Stimulated activated CD4-positive, alpha-beta T cell treated with anti-CD3 and anti-CD28 coated beads, TNF-alpha, amount 100 ng/mL, for 4 hours (primary cell): ENCODE measurements at places on chromosomes 13 and 19.

DNA sequence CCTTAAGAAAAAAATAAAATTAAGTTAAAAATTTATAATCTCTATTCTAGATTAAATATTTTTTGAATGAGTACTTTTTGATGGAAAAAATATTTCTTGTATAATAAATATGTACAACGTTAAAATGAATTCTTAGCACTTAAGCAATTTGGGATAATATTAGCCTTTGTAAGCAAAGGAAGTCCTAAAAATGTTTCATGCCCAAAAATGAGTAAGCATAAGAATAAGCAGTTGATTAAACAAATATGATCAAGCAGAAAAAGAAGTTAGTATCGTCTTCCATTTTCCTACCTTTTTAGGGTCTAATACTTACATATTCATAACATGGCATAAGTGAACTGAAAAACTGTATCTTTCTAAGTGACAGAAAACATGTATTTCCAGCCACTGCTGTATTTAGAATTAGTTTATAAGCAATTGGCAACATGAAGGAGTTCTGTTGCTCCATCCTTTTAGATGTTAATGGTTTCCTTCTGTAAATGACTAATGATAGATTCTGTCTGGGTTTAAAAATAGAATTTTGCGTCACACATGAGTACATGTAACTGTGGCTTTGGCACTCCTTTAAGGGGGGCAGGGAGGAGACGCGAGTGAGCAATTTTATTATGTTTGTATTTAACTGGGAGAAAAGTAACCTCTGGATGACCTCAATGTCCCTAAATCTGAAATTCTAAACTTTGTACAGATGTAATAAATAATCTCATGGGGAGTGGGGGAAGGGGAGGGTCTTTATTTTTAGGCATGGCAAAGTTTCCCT, 237.4 kb downstream of the RGCC start:
- no peak for DNase-seq

DNA sequence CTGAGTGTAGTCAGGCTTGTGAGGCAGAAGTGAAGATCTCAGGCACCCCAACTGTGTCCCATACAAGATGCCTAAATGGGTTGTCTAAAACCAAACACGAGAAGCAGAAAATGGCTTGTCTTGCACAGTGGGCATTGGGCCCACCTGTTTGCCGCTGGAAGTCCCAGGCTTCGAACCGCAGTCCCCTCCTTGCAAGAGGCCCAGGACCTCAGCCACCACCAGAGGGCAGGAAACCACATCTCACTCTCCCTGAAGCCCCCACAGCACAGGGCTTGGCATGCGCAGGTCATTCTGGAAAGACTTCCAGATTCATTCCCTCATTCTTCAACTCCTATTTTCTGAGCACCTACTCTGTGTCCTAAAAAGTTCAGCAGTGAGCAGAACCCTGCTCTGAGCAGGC, 973.7 kb downstream of the UQCRFS1 start:
- no peak for DNase-seq

GRCh38 chr13:42022796-42023493, 25.5 kb upstream of the DGKH start:
- no peak for DNase-seq

- DNase-seq: no peak
These were observed 306.2 kb downstream of the TEX29 start for GRCh38 chr13:111626371-111627305.

GRCh38 chr19:52584736-52585440, 14.8 kb downstream of the ZNF701 start:
- DNase-seq: no peak

DNA sequence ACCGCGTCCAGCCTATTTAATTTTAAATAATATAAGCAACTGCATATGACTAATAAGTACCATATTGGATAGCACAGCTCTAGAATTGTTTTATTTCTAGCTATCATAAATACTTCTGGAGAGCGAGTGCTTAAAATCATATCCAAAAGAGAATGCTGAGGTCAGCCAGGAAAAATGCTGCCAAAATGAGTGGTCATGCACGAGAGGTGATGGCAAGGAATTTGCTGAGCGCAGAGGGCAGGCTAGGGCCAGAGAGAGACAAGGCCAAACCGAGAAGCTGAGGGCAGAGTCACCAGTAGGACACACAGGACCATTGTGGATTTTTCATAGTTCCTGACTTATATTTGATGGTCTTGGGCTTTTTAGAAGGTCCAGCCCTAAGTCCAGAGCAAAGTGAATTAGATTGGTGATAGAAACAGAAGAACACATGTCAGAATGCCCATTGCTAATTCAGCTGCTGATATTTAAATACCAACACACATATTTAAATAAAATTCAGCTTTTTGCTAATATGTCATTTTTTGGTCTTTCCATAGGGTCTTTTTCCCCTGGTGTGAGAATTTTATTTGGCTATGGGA, 33.6 kb upstream of the UBL3 start:
- DNase-seq: no peak

- no peak for DNase-seq
These were observed 1.9 kb upstream of the GTF2F1 start for GRCh38 chr19:6394831-6395230.

DNA sequence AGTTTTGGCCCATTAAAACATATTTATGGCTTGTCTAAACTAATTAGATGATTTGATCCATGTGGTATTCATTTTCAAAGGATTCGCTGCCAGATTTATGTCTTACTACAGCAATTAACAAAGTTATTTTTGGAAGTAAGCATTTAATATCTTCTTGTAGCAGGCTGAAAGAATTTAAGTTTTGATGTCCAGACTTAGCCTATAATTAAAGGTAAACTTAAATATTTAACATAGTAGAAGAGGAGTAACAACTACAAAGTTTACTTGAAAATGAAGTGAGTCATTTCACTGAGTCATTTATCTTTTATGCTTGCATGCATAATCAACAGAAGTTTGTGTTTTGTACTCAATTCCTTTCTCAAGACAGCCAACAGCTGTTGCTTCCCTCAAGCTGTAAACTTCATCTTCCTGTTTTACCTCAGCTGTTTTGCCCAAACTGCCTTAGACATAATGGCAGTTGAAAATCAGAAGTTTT, 58.1 kb downstream of the EDNRB start:
- no peak for DNase-seq

- no peak for DNase-seq
These were observed 54.5 kb downstream of the KL start for GRCh38 chr13:33070713-33071112.

DNA sequence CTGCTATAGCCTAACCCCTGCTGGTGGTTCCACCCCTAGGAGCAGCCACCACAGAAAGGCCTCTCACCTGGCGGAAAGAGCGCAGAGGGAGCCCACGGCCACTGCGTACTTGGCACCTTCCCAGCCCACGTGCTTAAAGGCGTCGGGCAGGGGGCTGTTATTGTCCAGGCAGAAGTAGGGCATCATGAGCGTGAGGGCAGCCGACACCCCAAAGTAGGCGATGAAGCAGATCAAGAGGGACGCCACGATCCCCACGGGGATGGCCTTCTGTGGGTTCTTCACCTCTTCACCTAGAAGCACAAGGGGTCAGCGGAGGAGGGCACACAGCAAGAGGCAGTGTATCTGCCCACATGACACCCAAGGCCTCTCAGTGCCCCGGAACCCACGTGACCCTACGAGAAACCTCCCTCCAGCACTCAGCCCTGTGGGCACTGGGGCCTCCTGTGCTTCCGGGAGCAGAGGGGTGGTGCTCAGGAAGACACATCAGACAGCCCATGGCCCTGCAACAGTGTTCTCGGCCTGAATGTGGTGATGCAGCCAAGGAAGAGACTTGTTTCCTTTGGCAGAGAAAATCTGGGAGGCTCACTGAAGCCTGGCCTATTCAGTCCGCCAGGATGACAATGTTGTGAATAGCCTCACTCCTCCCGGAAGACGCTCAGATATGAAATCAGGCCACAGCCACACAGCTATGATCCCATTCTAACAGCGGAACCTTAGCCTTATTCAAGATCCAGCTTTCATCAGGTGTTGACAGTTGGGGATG, 72.1 kb downstream of the SLC7A1 start:
- DNase-seq: no peak

GRCh38 chr13:32447894-32448623, 20.1 kb upstream of the N4BP2L1 start:
- DNase-seq: no peak

DNA sequence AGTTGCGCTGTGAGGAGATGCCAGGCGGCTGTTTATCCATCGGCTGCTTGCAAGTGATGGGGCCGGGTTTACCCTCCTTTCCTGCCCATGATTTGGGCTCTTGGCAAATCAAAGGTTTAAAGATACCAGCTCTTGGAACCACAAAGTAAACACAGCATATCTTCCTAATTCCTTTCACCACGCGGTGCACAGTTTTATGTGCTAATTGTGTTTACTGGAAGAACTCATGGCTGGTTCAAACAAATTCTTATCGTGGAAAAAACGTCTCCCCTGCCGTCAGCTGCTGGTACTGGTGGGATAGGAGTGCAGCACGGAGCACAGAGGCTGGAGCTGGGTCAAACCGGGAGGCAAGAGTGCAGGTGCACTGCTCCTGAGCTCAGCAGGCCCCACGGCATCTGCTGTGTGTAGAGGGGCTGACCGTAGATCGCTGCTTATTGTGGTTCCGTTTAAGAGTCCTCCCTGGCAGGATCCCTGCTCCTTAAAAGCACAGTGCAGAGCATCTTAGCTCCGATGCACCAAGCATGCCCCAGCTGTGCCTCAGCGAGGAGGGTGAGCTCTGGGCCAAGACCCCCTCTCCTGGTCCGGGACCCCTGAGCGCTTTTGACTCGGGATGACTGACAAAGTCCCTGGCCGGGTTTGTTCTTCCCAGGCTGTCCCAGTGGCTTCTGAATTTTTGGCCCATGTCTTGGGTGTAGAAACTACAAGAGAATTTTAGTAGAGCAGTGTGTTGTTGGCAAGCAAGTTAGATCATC, 51.3 kb upstream of the GAS6 start:
- no peak for DNase-seq

- DNase-seq: no peak
These were observed 97.2 kb downstream of the EPSTI1 start for GRCh38 chr13:42894765-42895243.
